ENCODE measurements at places on chromosomes 1 and 21.

- DNase-seq = no peak
Observed at GRCh38 chr1:236692742-236693141, 6.4 kb downstream of the ACTN2 start.

GRCh38 chr1:238248356-238248755 lies 357.6 kb upstream of the ZP4 start:
- DNase-seq = no peak

DNA sequence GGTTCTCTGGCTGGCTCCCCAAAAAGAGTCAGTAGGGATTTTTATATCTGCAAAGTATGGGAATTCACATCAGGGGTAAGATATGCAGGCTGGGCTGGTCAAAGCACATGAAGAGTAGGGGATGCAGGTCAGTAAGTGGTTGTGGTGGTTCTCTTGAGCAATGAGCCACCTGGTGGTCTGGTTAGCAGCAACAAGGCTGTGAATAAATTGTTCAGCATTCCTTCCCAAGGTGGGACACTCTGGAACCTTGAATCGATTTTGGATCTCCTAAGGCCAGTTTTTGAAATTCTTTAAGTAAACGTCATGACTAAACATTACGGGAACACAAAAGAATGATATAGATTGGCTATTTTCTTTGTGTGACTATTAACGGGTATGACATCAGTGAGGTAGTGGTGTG lies 563.0 kb upstream of the NEGR1 start:
- DNase-seq = no peak

DNA sequence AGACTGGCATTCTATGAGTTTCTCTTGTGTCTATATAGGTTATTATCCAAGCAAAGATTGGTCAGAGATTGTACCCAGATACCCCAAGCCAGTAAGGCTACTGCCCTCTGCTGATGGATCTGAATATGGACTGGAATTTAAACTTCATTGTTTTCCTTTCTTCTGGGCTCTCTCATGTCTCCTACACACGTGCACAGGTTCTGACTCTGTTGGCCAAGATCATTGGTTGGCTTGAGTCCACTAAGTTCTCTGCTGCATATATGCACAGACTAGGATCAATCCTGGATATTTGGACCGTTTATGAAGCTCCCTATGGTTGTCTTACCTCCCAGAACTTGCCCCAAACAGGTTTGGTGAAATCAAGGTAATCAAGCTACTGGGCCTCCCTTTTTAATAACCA lies 69.7 kb downstream of the CC2D1B start:
- peak; percentile 17 for DNase-seq
